Activated CD8-positive, alpha-beta memory T cell treated with anti-CD3 and anti-CD28 coated beads, Interleukin-2, amount 10 ng/mL, durations not matched to agents 7 days and 5 days (primary cell): ENCODE measurements at places on chromosomes 3 and 15.

- DNase-seq = no peak
Measured at GRCh38 chr15:92989470-92989869, 89.3 kb downstream of the CHD2 start.

DNA sequence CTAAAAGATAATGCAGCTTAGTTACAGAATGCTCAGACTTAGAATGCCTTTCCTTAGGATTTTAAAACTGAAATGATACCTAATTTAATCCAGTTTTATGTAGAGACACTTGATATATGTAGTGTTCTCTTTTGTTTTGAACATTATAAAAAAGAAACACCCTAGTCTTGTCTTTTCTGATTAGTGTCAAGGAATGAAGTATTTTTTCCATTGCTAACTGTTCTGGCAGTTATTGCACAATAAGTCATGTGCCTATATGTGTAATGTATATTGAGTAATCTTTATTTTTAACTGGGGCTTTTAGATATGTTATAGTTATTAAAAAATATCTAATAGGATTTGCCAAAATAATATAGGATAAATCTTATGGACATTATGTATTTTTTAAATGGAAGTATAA is 4.5 kb downstream of the ARL8B start:
- no peak for DNase-seq

GRCh38 chr3:141643391-141643790 is 94.7 kb upstream of the RNF7 start:
- DNase-seq = no peak

DNA sequence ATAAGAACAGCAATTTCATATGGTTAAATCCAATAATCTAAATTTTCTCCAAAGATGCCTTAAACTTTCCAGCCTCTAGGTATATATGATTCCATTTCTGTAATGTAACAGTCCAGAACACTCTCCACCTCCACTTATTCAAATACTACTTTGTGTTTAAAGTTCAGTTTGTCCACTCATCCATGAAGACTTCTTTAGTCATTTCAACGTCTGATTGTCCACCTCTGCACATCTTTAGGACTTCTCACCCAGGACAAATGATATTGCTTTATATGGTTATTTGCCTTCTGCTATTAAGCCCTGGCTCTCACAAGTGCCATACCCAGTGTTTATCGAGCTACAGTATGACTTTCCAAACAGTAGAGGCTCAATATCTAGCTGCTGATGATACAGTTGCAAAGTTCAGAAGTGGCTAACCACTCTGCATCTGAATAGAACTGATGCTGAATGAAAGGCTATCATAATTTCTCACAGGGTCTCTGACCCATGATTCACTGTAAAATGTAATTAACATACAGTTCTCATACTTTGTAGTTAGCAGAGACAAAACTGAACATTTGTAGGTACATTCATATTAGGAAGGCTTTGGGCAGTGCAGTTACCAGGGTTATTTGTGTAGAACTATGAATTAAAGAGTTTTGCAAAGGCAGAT is 93.7 kb upstream of the MBNL1 start:
- no peak for DNase-seq

GRCh38 chr3:14290631-14291385 is 111.6 kb upstream of the SLC6A6 start:
- no peak for DNase-seq

DNA sequence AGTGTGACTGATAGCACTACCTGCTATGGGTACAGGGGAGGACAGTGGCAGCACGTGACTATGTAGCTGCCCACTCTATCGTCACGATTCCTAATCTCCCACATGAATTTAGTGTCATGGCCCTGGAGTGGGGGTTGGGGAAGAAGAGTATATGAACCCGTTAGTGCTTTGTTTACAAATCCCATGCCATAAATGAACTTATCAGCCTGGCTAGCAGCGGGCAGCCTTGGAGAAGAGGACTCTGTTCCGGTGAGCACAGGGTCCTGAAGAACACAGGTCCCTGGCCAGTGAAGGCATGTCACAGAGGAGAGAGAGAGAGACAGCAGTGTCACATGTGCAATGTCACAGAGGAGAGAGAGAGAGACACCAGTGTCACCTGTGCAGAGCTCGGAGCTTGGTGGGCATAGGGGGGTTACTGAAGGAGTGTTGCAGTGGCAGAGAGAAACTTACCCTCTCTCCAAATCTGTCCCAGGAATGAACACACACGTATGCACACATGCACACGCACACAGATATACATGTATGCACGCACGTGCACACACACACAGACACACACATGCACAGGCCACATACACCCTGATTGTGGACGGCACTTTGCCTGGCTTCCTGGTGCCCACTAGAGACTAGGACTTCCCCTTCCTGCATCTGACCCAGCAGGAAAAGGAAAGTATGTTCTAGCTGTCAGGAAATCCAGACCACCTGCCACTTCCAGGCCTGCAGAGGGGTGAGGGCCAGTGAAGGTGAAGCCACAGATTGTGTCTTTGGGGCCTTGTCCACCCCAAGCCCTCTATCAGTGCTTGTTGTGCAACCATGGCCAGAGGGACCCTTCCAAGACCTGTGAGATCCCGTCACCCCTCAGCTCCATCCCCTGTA is 26.3 kb downstream of the ITGA11 start:
- peak; percentile 29 for DNase-seq

GRCh38 chr3:50100386-50100785 is 11.7 kb downstream of the RBM5 start:
- no peak for DNase-seq

GRCh38 chr15:59196416-59196815 is 10.2 kb upstream of the LDHAL6B start:
- DNase-seq = no peak

- DNase-seq = no peak
Measured at GRCh38 chr3:177647341-177647740, 450.1 kb upstream of the TBL1XR1 start.

GRCh38 chr15:68303560-68304436 is 26.3 kb downstream of the FEM1B start:
- peak; percentile 30 for DNase-seq

GRCh38 chr15:59360305-59360704 is 12.4 kb downstream of the MYO1E start:
- no peak for DNase-seq

- no peak for DNase-seq
Measured at GRCh38 chr3:37752649-37753025, 109.0 kb upstream of the CTDSPL start.

GRCh38 chr3:135897715-135898114 is 67.8 kb upstream of the PPP2R3A start:
- DNase-seq = no peak

DNA sequence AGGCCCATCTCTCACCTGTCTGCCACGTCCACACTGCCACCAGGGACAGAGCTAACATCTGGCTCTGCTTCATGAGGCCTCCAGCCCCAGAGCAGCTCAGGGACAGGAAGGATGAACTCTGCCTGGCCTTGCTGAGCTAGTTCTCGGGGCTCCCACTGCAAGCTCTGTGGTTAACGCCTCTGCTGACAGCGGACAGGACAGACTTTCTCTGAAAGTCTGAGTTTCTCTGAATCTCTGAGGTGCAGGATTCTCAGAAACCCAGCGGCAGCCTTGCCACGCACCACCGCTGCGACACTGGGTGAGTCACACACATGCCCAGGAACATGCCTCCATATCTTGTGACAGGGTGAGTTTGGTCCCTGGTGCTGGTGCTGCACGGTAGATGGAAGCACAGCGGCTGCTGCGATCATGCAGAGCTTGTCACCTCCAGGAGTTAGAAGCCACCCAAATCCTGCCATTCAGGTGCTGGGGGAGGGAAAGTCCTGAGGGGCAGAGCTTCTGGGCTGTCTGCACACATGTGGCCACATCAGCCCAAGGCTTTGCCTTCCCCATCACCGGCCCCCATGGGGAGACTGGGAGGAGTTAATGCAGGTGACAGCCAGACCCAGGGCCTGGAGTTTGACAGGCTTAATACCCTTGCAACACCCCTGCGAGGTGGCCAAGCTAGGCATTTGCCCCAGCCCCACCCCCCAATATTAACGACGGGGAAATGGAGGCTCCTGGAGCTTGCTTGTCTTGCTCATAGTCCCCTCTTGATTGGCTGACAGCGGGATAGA is 267.0 kb downstream of the PLCL2 start:
- peak; percentile 98 for DNase-seq

DNA sequence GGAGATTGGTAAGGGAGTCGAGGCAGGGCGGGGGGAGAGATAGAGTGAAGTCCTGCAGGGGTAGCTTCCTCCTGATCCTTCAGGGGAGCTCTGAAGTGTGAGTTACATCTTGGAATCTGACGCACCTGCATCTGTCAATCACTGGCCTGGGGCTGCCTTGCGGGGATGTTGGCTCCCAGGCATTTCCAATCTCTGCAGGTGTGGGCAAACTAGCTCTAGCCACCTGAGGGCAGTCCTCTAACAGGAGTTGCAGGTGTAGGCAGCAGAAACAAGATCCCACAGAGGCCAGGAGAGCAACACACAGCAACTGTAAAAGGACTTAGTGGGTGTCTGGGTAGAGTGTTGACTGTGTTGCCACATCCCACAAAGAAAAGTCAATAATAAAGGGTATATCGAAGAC is 63.6 kb downstream of the ZNF621 start:
- no peak for DNase-seq

GRCh38 chr3:39250116-39250747 is 29.6 kb downstream of the CX3CR1 start:
- no peak for DNase-seq

- DNase-seq = no peak
Measured at GRCh38 chr15:92167451-92167850, 226.2 kb upstream of the ST8SIA2 start.

GRCh38 chr3:10465161-10465560 is 40.2 kb downstream of the ATP2B2 start:
- DNase-seq = no peak

DNA sequence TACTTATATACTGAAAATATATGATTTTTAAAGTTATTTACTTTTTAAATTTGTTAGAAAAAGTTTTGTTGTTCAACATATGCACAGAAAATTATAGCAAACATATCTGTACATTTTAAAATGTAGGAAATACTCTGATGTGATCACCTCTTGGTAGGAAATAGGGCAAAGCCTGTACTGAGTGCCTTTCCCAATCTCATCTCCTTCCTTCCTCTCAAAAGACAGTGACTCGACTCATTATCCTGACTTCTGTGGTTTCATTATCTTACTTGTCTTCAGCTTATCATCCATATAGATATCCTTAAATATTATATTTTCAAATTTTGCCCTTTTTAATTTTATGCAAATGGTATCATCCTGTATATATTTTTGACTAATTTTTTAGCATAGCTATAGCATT is 18.4 kb upstream of the ALCAM start:
- DNase-seq = no peak
